ENCODE measurements at places on chromosomes 5 and 9.
A peak's percentile ranks its signal among the peaks of the same experiment; 100 is the strongest.

DNA sequence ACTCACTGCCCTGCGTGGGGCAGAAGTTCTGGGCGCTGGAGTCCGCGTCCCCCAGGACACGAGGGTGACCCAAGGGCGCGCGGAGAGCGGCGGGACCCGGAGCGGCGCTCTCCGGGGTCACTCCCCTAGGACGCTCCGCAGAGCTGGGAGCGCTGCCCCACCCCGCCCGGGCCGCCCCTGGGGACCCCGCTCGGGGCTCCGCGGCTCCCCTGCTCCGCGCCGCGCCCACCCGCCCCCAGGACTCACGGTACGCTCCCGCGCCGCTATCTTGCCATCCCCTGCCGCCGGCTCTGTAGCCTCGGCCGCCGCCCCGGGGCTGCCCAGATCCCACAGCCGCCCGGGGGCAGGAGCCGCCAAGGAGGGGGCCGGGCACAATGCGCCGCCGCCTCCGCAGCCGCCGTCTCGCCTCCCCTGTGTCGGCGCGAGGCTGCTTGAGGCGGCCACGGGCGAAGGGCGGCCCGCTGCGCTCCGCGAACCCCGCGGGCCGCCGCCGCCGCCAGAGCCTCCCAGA lies 303 bp downstream of the LIFR start:
- no peak for DNase-seq

DNA sequence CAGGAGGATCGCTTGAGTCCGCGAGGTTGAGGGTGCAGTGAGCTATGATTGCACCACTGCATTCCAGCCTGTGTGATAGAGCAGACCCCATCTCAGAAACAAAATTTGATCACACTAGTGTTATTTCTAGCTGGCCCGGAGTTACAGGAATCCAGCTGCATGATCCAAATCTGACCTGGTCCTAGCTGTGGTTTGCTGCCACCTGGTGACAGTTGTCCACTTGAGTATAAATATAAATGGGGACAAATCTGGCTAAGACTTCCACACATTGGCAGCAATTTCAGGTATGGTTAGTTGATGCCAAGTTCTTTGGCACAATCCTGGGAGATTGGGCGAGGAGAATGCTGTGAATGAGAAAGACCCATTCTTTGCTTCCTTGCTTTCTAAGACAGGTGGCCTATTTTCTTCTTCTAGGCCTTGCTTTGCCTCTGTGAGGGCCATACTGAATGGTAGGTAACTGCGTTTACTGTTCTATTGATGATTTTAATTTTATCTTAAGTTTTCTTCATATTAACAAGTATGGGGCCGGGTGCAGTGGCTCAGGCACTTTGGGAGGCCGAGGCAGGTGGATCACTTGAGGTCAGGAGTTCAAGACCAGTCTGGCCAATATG lies 35.4 kb downstream of the UBE2R2 start:
- peak; percentile 20 for DNase-seq

- DNase-seq: peak; percentile 75
Observed at GRCh38 chr5:38426490-38426889, 130.0 kb downstream of the LIFR start.

DNA sequence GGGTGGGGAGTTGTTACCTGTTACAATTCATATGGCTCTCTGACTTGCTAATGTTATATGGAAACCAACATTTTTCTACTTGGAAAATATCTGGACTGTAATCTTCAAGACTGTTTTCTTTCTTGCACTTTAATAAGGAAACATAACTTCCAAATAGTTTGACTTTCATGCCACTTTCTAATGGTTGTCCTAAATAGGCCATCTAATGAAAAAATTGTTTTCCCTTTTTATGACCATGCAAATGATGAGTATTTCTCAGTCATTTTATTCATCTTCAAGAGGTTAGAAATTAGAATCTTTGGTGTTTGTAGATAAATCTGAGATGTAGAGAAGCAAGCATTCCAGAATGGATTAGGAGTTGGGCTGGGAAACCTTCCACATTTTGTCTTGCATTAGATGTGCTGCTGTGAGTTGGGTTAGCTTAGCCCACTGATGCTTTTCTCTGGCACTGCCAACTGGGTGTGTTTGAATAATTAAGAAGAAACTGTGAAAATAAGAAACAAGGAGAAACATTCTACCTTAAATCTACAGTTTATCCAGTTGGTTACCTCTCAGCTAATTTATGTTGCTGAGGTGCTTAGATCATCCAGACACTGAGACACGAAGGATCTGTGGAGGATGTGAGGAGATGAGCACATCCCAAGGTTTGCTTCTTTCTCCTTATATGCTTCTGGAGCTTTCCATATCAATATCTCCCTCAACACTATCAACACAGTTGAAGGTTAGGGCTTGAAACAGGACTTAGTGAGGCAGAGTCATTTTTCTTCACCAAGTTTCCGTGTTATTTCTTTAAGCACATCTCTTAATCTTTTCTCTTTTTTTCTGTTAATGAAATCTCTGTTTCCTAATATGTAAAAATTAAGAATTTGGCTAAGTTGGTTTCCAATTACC lies 2.7 kb downstream of the RASGRF2 start:
- no peak for DNase-seq

GRCh38 chr5:32413466-32414263 lies 30.9 kb downstream of the ZFR start:
- no peak for DNase-seq

GRCh38 chr5:148998174-148998797 lies 64.6 kb downstream of the SH3TC2 start:
- DNase-seq: no peak

DNA sequence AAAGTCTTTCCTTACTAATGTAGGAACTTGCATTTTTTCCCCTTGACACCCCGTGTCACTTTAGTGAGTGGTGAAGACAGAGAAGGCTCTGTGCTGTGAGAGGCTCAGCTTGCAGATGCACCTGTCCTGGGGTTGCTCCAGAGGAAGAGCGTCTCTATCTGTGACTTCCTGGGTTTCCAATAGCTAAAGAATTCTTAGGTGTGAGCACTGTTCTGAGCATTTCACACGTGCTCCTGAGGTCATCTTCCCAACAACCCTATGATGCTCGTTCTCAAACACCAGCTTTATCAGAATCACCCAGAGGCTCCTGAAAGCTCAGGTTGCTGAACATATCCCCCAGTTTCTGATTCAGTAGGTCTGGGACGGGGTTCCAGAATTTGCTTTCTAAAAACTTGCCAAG lies 6.4 kb upstream of the CTSV start:
- DNase-seq: no peak

All from foreskin fibroblast (primary cell).